ENCODE measurements at places on chromosomes 4 and X.

DNA sequence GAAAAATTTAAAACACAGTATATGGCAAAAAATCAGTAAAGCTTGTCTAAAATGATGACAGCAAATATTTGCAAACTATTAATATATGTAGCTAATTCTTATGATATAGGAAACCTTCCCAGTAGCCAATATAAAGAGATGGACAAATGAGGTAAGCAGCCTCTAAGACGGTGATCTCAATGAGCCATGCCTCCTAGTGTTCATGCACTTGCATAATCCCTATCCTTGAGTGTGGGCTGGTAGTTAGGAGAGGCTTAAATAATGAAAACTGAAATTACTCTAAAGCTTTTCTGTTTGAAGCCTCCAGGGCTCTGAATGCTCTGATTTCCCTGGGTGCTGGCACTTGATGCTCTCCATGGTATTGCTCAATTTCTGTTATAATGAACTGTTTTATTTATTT lies 24.6 kb upstream of the ARMCX4 start:
- DNase-seq, result no peak

- peak; percentile 20 for DNase-seq
These were observed 217.3 kb upstream of the TAPT1 start for GRCh38 chr4:16443504-16444088.

DNA sequence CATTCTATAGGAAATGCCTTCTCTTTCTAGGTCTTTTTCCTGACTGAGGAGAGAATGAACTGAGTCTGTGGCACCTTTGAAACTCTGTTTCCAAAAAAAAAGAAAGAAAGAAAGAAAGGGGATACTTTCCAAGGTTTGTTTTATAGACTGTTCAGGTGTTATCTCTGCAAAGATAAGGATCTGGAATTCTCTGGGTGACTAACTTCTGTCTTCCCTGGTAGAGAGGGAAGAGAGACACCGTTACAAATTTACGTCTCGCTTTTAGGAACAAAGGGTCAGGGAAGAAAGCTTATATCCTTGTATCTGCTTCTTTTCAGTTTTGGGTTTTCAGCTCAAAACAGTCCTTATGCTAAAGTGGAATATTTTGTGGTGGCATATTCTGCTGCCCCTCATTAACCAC lies 314.1 kb downstream of the RAPGEF2 start:
- DNase-seq, result no peak

- no peak for DNase-seq
These were observed 110.3 kb downstream of the DLG3 start for GRCh38 chrX:70554948-70555347.

GRCh38 chr4:188110741-188111471 lies 1.5 kb upstream of the TRIML2 start:
- DNase-seq, result no peak

DNA sequence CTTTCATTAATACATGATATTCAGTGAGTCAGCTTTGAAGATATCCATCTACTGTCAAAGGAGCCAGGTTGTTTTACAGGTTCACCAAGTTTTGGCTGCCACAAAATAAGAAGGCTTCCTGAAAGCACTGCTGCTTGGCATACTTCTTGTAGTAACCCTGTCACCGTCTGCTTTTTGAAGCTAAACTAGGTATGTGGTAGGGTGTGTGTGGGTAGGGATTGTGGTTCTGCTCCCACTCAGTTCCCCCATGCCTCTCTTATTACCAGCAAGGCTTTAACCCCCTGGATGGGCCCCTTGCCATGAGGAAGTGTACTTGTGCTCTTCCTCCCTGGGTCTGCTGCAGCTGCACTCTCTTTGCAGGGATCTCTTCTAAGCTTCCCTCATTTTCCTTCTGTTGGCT lies 191.2 kb downstream of the BANK1 start:
- no peak for DNase-seq

- no peak for DNase-seq
These were observed 242.4 kb downstream of the FBXW7 start for GRCh38 chr4:152293527-152293926.

GRCh38 chr4:3040452-3041191 lies 33.7 kb downstream of the HTT-AS start:
- no peak for DNase-seq

GRCh38 chr4:125789023-125789422 lies 474.3 kb downstream of the FAT4 start:
- no peak for DNase-seq

- peak; percentile 81 for DNase-seq
These were observed at the start of gene BEX1 for GRCh38 chrX:103063918-103064434. Gene BEX1 (minus strand): TSS chrX:103064171. CDS start chrX:103063274, 897 bp downstream.

GRCh38 chr4:72031868-72032608 lies at the start of gene NPFFR2:
Gene NPFFR2 (plus strand): TSS chr4:72032000. CDS start chr4:72128592, 96,592 bp downstream.
- DNase-seq, result no peak

DNA sequence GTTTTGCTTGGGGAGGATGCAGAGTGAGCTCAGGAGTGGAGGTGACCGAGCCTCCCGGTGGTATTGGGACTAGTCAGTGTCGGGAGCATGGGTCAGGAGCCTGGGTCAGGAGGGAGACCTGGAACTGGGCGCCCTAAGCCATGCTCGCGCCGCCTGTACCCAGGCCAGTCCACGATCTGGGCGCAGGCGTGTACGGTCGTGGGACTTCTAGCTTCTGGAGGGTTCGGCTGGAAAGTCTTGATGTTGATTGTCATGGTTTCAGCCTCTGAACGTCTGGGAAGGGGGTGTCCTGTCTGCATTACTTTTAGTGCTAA lies 244 bp downstream of the EIF2S3 start:
- DNase-seq, result no peak

DNA sequence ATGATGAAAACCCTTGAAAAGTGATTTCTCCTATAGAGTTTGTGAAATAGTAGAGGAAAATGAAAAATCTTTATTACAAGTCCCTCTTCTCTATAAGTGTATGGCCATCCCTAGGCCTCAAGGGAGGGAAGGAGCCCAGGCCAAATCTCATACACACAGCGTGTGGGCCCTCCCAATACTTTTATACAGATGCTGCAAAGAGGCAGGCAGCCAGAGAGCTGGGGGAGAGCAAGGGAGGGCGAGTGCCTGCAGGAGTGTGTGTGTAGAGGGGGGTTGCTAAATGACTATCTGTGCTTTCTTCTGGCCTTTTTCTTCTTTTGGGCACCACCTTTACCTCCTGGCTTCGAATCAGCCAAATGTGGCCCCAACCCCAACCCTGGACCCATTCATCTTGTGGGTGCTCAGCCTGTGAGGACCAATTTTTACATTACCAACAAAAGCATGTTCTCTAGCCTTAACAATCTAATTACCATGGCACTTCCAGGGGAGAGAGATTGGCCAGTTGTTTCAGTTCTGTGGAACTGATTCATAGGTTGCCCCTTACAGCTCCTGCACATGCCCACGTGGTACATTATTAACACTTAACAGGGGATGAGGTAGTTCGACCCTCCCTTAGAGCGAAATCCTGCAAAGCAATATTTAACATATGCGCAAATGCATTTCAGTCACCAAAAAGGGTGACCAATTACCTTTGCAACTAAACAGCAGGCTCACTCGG lies 2.0 kb downstream of the GPC3 start:
- no peak for DNase-seq

- DNase-seq, result no peak
These were observed 1353.4 kb downstream of the FSTL5 start for GRCh38 chr4:160810424-160810823.

DNA sequence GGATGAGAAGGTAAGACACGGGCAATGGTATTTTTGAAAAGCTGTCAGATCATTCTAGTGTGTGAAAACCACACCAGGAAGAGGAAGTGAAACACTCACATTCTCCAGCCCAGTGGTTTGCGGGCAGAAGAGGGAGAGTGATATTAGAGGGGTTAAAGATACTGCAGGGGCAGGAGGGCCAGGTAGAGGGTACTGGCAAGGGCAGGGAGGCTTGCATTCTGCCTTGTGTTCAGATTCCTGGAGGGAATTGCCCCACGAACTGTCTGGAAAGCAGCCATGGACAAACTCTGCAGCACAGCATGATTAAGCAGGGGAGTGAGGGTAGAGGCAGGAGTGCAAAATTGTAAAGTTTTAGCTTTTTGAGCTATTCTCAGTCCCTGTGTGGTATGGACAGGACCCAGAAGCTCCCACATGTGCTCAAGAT lies 30.9 kb downstream of the NIPAL1 start:
- DNase-seq, result peak; percentile 10

- no peak for DNase-seq
These were observed 69.8 kb downstream of the ARHGAP24 start for GRCh38 chr4:85544751-85545150.

- no peak for DNase-seq
These were observed 497.3 kb upstream of the PITX2 start for GRCh38 chr4:111120191-111120590.

- no peak for DNase-seq
These were observed 364.9 kb downstream of the ZNF674 start for GRCh38 chrX:46180258-46180687.

DNA sequence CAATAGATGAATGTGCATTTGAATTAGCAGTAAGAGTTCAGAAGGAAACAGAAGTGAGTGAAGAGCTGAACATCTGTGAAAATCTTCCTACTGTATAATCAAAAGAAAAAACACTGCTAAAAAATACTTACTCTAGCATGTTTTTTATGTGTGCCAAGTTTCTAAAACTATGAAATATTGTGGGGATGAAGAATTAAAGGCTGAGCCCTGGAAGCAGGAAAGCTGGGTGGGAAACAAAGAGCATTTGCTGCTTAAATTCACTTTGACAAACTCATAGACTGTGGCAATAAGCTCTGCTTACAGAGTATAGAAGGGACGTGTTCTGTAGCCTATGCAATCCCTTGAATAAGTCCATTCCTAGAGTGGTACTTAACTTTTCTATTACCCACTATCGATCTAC lies 261.7 kb downstream of the ANKRD50 start:
- DNase-seq, result no peak

- no peak for DNase-seq
These were observed 55.6 kb downstream of the NBDY start for GRCh38 chrX:56784666-56785065.

- DNase-seq, result no peak
These were observed 81.6 kb upstream of the MED14 start for GRCh38 chrX:40816906-40817305.

DNA sequence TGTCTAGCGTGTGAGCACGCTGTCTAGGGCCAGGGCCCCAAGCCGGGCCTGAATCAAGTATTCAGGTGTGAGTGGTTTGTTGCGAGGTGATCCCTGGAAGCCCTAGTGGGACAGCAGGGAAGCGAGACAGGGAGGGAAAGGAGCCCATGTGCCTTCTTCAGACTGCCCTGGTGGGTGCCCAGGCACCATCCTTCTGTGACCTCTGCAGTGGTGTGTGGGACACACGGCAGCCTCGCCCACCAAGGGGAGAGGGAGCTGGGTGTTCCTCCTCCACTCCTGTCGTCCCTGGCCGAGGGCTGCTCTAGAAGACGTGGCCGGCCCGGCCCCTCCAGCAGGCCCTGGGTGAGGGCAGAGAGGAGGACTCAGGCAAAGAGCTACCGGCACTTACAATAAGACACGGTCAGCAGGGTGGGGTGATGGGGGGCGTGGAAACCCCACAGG lies 47.4 kb downstream of the HTRA3 start:
- DNase-seq, result no peak
